Pulmonary artery endothelial cell (primary cell): ENCODE measurements at places on chromosomes 7 and 10. TPM values are rescaled to one million over a fixed set of nuclear protein-coding genes. Genes with fewer than 3 reads are reported as not detected.

GRCh38 chr7:38881015-38881414 is 28.0 kb downstream of the VPS41 start:
- no peak for DNase-seq

DNA sequence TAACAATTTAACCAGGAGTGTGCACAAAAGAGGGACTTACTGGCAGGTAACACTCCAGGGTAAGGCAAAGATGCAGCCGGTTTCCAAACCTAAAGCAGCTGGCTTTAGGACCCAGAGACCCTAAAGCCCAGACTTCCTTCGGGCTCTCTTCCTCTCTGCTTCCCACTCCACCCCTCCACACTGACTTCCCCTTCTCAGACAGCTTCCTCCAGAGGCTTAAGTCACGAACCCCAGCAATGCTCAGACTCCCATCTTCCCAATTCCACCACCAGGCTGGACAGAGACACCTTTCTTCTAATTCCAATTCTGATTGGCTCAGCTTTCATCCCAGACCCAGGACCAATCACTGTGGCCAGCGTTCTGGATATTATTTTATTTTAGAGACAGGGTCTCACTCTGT is 24.8 kb downstream of the STYXL1 start:
- DNase-seq: no peak

DNA sequence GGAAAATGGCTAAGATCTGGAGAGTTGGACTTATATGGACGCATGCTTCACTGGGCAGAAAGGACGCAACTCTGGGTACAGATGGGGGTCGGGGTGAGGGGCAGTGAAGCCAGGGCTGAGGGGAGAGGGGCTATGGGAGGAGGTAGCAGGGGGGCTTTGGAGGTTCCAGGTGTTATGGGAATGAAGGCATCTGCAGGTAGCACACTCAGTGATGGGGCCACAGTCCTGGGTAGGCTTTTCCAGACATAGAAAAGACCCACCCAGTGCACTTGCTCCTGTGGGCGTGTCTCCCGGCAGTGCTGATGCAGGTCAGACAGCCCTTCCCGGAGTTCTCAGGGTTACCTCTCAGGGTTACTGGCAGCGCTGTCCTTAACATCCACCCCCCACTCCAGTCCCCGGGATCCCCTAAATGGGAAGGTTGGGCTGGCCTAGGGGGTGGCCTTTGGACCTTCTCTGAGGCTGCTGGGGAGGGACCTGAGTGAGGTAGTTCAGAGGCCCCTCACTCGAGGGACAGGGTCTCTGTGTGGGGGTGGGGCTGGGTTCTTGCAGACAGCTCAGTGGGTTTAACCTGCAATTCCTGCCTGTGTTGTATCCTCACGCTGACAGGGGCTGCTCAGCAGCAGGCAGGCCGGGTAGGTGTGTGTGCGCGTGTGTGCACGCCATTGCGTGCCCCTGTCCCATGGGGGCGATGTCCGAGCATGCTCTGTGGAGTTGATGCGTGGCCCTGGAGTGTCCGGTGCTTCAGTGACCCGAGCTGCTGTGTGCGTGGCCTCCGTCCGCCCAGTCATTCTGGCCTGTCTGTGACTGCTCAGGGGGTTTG is 6.2 kb downstream of the ZYX start:
- DNase-seq: no peak

DNA sequence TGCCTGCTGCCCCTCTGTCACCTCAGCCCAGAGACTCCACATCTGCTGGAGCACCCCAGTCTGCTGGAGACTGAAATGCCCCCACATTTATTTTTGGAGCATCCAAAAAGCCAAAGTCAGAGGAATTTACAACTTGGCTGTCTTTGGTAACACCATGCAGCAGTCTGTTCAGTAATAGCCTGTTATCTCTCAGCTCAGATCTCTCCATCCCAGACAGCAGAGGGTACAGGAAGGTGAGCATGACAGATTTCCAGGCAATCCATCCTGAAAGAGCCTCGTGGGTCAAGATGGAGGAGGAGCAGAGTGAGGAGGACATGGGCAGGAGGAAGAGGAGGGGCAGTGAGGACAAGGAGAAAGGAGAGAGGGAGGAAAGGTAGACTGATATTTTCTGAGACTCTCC is 55.9 kb downstream of the GRID1 start:
- DNase-seq: no peak

CD36 gene
- total RNA-seq: 0.26 and 4.6 TPM in 2 replicates

ITGB8 gene
- 5.1 and 6.4 TPM in 2 replicates for total RNA-seq

CRHR2 gene
- not detected in 2 replicates for total RNA-seq
